ENCODE measurements at places on chromosomes 4 and X.

GRCh38 chr4:139898293-139898692 lies 232.7 kb downstream of the MGST2 start:
- no peak for DNase-seq

DNA sequence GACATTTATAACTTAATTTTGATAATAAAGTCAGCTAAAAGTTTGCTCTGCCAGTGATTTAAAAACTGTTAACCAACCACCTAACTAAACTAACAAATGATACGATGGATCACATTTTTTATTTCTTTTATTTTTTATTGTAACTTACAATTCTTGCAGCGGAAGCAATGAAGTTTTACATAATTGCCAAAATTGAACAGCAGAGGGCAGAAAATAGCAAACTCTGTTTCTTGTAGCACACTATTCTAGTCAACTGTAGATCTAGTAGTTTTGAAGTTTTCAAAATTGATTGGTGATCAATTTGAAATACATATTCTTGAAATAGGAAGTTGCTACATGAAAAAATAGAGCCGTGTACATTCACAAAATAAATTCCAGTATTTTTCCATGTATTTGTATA lies 2.8 kb upstream of the GRIA2 start:
- DNase-seq = no peak

DNA sequence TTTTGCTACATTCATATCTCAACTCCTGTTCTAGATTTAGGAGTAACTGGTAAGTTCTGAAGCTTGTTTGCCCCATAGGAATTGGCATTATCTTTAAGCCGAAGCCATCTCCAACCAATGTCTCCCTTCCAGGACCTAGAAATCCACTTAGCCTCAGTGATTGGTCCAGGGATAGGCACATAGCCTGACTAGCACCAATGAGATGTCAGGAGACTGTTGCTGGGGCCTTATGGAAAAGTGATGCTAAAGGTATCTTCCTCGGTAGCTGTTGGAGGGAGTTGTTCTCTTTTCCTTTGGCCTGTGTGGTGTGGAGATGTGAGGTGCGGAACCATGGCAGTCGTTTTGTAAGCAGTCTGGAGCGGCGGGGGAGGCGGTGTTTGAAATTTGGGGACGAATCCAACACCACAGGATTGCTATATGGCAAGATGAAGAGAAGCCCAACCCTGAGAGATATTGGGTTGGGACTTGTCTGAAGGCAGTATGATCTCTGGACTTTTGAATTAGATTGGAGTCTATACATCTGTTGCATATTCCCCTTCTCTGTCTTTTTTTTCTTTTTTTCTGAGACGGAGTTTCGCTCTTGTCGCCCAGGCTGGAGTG lies 109.8 kb upstream of the ATP6AP2 start:
- no peak for DNase-seq

- DNase-seq = no peak
Measured at GRCh38 chr4:24002330-24002966, 112.6 kb upstream of the PPARGC1A start.

DNA sequence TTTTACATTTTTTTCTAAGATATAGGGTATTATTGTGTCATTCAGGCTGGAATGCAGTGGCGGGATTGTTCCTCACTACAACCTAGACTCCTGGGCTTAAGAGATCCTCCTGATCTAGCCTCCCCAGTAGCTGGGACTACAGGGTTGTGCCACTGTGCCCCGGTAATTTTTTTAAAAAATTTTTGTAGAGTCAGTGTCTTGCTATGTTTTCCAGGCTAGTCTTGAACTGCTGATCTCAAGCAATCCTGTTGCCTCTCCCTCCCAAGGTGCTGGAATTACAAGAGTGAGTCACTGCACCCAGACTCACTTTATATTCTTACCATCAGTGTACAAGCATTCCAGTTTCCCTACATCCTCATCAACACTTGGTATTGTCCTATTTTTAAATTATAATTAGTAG lies 156.4 kb upstream of the GYPA start:
- DNase-seq = no peak

- no peak for DNase-seq
Measured at GRCh38 chr4:161350946-161351345, 812.9 kb downstream of the FSTL5 start.

DNA sequence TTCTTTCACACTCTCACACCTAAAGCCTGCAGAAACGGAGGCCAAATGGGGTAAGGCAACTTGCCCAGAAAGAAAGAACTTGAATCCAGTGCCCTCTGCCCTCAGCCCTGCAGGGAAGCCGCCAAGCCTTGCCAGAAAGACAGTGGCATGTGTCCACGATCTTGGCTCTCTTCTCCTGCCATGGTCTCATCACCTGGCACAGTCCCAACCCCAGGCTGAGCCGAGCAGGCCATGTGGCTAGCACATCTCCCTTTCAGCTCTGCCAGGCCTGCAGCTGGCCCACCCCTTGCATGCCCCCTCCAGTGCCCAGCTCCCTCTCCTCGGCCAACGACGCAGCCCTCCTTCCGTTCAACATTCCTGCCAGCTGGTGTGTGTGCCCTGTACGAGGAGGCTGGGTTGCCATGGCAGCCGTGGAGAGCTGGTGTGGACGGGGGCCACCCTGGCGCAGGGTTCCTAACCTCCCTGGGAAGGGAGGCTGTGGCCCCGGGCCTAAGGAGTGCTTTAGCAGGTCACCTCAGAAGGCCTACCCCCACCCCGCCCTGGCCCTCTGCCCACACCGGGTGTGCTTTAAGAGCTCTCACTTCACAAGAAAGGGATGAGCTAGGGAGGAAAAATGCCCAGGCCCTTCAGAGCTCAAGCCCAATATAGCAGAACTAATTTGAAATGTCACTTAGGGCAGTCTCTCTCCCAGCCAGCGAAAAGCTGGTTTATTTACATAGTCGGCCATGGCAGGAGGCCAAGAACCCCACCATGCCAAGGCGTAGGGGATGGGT lies 73.0 kb upstream of the PJA1 start:
- DNase-seq = no peak

DNA sequence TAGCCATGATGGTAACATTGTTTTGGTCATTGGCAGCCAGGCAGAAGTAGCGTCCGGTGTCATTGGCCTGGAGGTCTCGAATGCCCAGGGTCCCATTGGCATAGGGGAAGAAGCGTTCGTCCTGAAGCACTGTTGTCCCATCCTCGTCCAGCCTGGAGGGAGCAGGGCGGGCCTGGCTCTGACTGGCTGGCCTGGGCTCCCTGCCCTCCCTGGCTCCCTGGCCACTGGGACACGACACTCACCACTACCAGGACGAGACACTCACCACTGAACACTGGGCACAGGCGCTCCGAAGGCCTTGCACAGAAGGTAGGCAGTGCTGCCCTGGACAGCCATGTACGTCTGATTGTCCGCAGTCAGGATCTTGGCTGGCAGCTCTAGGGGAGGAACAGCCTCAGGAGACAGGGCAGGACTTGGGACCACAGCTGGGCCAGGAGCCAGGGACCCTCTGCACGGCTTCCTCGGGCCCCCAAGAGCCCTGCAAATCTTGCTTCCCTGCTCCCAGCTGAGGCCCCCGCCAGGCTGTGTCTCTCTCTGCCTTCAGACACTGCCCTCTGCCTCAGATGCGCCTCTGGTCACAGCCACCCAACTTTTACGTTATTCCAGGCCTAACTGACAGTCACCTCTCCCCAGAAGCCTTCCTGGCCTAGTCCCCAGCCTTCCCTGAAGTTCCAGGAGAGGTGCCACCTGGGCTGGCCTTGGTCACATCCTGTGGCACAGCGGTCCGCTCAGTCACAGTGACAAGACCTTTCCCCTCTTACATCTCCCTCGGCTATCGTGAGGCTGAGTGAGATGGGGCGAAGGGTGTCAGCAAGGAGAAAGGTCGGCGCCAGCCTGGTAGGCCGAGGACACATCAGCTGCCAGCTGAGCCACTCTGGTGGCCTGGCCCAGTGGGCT lies 17.1 kb downstream of the L1CAM start:
- no peak for DNase-seq

DNA sequence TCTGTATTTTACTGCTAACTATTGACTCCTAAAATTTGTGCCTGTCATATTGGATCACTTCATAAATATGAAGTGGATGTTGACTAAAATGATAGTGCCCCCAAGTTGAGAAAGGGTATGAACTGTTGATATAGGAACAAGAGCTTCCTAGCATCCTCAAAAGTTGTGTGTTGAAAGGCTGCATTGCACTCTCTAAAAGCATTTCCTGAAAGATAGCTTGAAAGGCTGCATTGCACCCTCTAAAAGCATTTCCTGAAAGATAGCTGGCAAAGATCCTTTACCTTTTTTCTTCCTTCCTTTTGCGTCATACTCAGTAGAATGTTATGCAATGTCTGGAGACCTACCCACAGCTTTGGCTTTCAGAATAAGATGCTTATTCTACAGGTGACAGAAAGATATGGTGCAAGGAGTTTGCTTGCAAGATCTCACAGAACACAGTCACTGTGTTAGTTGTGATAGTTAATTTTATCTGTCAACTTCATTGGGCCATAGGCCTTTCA lies 274.6 kb upstream of the GALNTL6 start:
- DNase-seq = no peak

GRCh38 chr4:158861281-158861680 lies 92.5 kb downstream of the FNIP2 start:
- no peak for DNase-seq

All from BJ (cell line).